T-helper 1 cell (primary cell): ENCODE measurements at places on chromosomes 13 and 19.

- DNase-seq = no peak
These were observed 652 bp downstream of the CHERP start for GRCh38 chr19:16541526-16542044.

GRCh38 chr19:53596056-53596455, 35.7 kb upstream of the DPRX start:
- no peak for DNase-seq

- DNase-seq = no peak
These were observed 4.8 kb downstream of the PDX1 start for GRCh38 chr13:27924529-27925141.

GRCh38 chr19:45778010-45778661, 4.2 kb downstream of the DMPK start:
- DNase-seq = no peak
